ENCODE measurements at places on chromosomes 7 and 10. TPM values are rescaled to one million over a fixed set of nuclear protein-coding genes. Genes with fewer than 3 reads are reported as not detected.

ACBD5 gene
- 27.0 TPM for total RNA-seq

- H3K36me3 ChIP-seq = no peaks in the 10 kb centered on the region
- peak; percentile 27 for DNase-seq
- H3K4me1 ChIP-seq = no peaks in the 10 kb centered on the region
- H3K27ac ChIP-seq = no peak overlapping the region
- H3K4me3 ChIP-seq = no peak overlapping the region
Measured at GRCh38 chr7:69177461-69177861, 420.8 kb upstream of the AUTS2 start.

DNA sequence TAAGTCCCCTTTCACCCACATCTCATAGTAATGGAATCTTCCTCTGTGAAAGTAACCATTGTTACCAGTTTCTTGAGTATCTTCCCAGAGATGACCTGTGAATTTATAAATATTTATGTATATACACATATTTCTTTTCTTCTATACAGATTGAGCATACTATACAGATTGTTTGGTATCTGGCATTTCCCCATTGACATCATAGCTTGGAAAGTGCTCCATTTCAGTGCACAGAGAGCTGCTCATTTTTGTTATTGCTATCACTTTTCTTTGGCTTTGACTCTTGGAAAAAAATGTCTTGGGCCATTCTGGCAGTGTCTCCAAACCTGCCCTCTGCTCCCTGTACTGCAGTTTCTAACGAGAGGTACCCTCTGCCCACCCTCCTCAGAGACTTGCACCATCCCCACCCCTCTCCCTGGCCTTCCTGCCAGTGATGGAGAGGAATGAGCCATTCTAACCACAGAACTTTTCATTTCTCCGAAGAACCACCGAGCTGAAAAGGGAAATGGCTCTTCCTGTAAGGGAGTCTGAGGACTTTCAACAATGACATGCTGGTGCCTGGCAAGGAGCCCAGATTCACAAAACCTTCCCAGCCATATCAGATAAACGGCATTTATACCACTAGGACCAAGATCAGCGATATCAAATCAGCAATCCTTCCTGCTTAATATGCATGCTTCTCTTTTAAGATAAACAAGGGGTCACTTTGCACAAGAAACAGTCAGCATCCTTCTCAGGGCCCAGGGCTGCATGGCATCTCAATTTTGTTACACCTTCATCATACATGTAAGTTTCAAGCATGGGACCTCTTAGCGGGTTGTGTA lies 19.7 kb upstream of the CCSER2 start:
- no peaks in the 10 kb centered on the region for H3K36me3 ChIP-seq
- DNase-seq = no peak
- no peaks in the 10 kb centered on the region for H3K27me3 ChIP-seq
- H3K4me3 ChIP-seq = no peak overlapping the region

GNGT1 gene
- total RNA-seq = not detected

- no peak overlapping the region for H3K4me3 ChIP-seq
- H3K27ac ChIP-seq = no peak overlapping the region
- no peaks in the 10 kb centered on the region for H3K27me3 ChIP-seq
- DNase-seq = no peak
Measured at GRCh38 chr10:59243611-59244195, 67.3 kb downstream of the PHYHIPL start.

DNA sequence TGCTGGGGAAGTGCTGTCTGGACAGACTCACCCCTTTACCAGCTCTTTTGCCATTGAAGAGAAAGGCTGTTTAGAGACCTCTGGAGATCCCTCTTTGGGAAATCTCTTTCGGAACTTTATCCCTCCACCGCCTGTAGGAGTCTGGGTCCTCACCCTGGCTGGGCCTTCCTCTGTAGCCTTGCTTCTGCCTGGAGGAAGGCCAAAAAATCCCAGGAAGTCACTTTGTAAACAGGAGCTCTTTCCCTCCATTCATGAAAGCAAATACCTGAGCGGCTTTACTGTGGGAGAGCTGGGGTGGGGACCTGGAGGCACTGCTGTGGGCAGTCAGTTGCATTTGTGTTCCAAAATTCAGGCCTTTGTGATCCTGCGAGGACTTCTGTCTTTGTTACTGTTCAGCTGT lies 126.2 kb downstream of the KLF6 start:
- no peaks in the 10 kb centered on the region for H3K4me1 ChIP-seq

GRCh38 chr7:23371654-23372053 lies 72.5 kb downstream of the MALSU1 start:
- H3K4me3 ChIP-seq = no peak overlapping the region
- no peaks in the 10 kb centered on the region for H3K27me3 ChIP-seq
- H3K4me1 ChIP-seq = peaks cover 15% of the 10 kb centered on the region
- no peak for DNase-seq

- no peaks in the 10 kb centered on the region for H3K4me1 ChIP-seq
- H3K27me3 ChIP-seq = no peaks in the 10 kb centered on the region
- H3K27ac ChIP-seq = no peak overlapping the region
- no peak overlapping the region for H3K4me3 ChIP-seq
Measured at GRCh38 chr10:7302392-7302906, 108.4 kb downstream of the SFMBT2 start.

- no peaks in the 10 kb centered on the region for H3K36me3 ChIP-seq
- no peaks in the 10 kb centered on the region for H3K27me3 ChIP-seq
- H3K4me1 ChIP-seq = no peaks in the 10 kb centered on the region
- H3K4me3 ChIP-seq = no peak overlapping the region
- no peak for DNase-seq
Measured at GRCh38 chr10:124127965-124128810, 34.8 kb upstream of the CHST15 start.

DNA sequence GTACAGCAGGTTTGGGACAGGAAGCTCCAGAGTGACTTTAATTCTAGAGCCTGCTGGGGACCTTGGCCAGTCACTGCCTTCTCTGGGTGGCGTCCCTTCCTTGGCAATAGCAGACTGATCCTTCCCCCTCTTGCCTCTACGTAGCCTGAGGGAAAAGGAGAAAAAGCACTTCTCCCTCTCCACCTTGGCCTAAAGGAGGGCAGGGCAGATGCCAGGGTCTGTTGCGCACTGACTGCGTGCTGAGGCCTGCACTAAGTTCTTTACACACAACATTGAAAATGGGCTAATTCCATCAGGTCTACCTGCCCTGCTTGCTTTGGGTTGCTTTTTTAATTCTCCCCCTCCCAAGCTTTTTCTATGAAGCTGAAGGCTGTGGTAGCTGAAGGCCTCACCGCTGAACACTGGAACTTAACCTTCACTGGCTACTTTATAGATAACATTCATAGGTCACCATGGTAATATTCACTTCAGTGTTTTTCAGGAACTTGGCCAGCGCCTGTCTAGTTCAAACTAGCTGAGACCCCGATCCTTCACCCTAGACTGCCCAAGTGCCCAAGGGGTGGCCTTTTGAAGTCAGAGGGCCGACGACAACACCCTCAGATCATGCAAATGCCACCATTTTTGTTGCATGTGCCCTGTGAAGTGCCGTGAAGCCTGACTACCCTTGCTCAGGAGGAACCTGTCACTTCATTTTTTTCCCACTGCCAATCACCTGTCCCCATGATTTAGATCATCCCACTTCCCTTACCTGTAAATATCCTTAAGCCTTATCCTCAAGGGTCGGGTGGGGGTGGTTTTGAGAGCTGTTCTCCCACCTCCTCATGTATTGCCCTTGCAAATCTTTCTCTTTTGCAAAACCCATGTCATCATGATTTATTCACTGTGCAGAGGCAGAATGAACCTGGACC lies 28.7 kb downstream of the PRF1 start:
- DNase-seq = no peak
- H3K4me3 ChIP-seq = no peak overlapping the region
- H3K27ac ChIP-seq = no peak overlapping the region
- peaks cover 28% of the 10 kb centered on the region for H3K4me1 ChIP-seq
- no peaks in the 10 kb centered on the region for H3K27me3 ChIP-seq
- H3K36me3 ChIP-seq = no peaks in the 10 kb centered on the region

BPGM gene
- 20.1 TPM for total RNA-seq

TRIM50 gene
- not detected for total RNA-seq

NPFFR1 gene
- total RNA-seq = not detected

NEUROD6 gene
- not detected for total RNA-seq

DNA sequence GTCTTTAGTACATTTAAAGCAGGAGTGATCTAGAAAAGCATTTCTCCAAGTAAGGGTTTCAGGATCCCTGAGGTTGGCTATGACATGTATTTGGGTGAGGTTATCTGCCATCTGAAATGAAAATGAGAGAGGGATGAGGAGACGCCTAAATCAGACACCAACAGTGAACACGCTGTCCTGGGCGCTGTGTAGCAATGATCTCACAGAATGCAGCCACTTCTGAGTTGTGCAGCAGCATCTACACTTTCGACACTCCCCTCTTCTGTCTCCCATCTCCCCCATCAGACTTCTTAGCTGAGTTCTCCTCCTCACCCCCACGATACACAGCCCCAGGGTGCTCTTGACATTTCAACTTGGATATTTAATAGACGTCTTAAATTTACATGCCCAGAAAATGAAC lies 95.4 kb downstream of the SVIL start:
- peak overlapping the region; percentile 26 for H3K27ac ChIP-seq
- H3K4me3 ChIP-seq = no peak overlapping the region
- H3K36me3 ChIP-seq = peaks cover 21% of the 10 kb centered on the region
- H3K27me3 ChIP-seq = no peaks in the 10 kb centered on the region
- peaks cover 45% of the 10 kb centered on the region for H3K4me1 ChIP-seq

DNA sequence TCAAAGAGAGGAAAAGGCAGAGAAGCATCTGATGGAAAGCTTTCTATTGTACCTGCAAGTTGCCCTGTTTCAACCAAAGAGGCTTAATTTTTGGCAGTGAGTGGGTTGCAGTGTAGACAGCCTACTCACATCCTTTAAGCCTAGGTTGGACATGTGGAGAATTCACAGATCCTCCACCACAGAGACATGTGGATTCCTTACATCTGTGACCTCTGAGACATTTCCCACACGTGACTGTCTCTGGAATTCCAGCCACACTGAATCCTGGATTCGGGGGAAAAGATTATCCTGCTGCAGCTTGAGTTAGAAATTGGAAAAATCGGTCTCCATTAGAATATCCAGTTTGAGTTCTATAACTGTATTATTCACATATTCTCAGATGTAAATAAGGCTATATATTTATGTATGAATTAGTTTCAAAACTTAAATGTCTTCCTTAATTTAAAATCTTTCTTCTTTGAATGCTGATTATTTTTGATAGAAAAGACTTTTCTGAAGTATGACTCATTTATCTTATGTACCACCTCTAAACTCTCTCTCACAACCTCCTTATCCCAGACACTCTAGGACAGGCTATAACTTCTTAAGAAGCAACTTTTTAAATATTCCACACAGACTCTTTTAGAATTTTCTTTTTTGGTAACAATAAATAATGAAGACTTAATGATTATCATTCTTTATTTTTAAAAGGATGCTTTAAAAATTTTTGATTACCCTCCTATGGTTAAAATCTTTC lies 123.3 kb downstream of the TWIST1 start:
- no peaks in the 10 kb centered on the region for H3K27me3 ChIP-seq
- H3K4me3 ChIP-seq = no peak overlapping the region
- peak; percentile 32 for DNase-seq

Measured in cardiac muscle cell (in vitro differentiated cells and primary cell).